Peyer's patch (tissue), 4 donors: ENCODE measurements at places on chromosomes 7 and 10. TPM values are rescaled to one million over a fixed set of nuclear protein-coding genes. Genes with fewer than 3 reads are reported as not detected.

Gene ZNF488
- total RNA-seq: 12.5 TPM

Gene GIMAP1
- total RNA-seq: 4.6 TPM

Gene NUTM2D
- 9.3 TPM for total RNA-seq

Gene SLC16A9
- total RNA-seq: 2.3 TPM

Gene EVX1
- total RNA-seq: not detected

Gene PTCD1
- total RNA-seq: 8.4 TPM
